ENCODE measurements at places on chromosomes 5 and 9. TPM values are rescaled to one million over a fixed set of nuclear protein-coding genes. Genes with fewer than 3 reads are reported as not detected.

Gene KCNV2
- not detected for total RNA-seq

Gene F2R
- total RNA-seq, result 39.7 TPM

Gene PCDHA13
- 0.16 TPM for total RNA-seq

Gene FOXD4L4
- 0.32 TPM for total RNA-seq

Gene OBP2B
- not detected for total RNA-seq

Gene IFNA2
- total RNA-seq, result not detected

Gene TXNDC8
- total RNA-seq, result not detected

Data from bronchial smooth muscle cell (primary cell).